Forelimb muscle (tissue), 1 donor: ENCODE measurements at places on chromosomes 4 and X. TPM values are rescaled to one million over a fixed set of nuclear protein-coding genes. Genes with fewer than 3 reads are reported as not detected.

- DNase-seq, result no peak
These were observed 28.8 kb upstream of the FGF13 start for GRCh38 chrX:138740341-138740740.

DNA sequence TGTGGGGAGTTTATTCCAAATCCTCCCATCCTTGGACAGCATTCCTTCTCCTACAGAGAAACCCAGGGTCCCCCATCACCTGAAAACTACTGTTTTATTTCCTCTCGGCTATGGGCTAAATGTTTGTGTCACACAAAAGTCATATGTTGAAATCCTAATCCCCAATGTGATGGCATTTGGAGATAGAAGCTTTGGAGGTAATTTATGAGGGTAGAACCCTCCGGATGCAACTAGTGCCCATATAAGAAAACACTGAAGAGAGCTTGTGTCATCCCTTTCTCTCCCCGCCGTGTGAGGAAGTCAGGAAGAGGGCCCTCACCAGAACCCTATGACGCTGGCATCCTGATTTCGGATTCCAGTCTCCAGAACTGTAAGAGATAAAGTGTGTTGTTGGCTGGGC lies 127.8 kb upstream of the NOCT start:
- DNase-seq, result no peak

DNA sequence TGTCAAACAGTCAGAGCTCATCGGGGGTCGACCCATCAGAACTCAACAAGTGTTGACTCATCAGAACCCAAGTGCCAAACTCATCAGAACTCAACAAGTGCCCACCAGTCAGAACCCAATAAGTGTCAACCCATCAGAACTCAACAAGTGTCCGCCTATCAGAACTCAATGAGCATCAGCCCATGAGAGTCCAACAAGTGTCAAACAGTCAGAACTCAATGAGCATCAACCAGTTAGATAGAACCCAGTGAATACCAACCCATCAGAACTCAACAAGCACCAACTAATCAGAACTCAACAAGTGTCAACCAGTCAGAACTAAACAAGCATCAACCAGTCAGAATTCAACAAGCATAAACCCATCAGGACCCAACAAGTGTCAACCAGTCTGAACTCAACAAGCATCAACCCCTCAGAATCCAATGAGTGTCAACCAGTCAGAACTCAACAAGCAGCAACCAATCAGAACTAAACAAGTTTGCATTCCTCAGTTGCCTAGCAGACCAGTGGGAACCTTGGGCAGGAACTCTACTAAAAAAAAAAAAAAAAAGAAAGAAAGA lies 115.3 kb downstream of the PRKX start:
- DNase-seq, result no peak

GRCh38 chr4:39637221-39637585 lies 1.5 kb downstream of the SMIM14 start:
- DNase-seq, result no peak

The PSMD10 gene
- 49.0 TPM for polyA plus RNA-seq
